ENCODE measurements at places on chromosomes 1 and 21.

GRCh38 chr1:36831186-36831810 lies 203.0 kb downstream of the GRIK3 start:
- DNase-seq = no peak

- DNase-seq = peak; percentile 29
Observed at GRCh38 chr21:33569991-33570390, 18.5 kb downstream of the DONSON start.

GRCh38 chr1:117732065-117732797 lies 126.4 kb downstream of the TENT5C start:
- DNase-seq = no peak

DNA sequence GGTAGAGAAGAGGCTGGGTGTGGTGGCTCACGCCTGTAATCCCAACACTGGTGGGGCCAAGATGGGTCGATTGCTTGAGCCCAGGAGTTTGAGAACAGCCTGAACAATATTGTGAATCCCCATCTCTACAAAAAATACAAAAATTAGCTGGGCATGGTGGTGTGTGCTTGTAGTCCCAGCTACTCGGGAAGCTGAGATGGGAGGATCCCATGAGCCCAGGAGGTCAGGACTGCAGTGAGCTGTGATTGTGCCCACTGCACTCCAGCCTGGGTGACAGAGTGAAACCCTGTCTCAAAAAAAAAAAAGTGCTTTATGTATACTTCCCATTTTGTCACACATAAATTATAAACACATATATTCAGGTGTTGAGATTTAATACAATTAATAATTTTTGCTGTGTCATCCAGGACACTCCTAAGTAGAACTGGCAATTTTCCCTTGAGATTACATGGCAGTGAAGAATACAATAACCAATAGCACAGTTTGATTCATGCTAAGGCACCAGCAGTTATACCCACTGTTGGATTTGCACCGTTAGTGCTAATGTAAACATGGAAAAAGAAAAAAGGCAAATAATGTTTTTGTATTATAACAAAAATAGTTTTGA lies 15.5 kb downstream of the GABPB2 start:
- no peak for DNase-seq

GRCh38 chr1:244846653-244847052 lies 11.2 kb downstream of the COX20 start:
- no peak for DNase-seq

DNA sequence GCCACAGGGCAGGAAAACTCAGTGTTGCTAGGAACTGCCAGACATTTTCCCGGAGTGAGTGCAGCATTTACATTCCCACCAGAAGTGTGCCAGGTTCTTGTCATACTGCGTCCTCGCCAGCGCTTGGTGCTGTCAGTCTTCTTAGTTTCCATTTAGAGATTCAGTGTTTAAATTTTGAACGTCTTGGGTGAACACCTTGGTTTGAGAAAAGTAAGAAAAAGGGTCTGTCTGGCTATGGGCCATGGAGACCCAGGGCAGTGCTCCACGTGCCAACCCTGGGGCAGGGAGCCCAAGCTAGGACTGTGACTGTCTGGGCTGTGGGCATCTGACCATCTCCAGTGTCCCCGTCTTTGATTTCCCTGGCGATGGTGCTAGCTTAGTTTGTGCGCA lies 16.0 kb downstream of the IBA57 start:
- no peak for DNase-seq

- DNase-seq = no peak
Observed at GRCh38 chr1:113660088-113660487, 99.2 kb downstream of the PHTF1 start.

GRCh38 chr1:21641537-21641936 lies 27.6 kb downstream of the RAP1GAP start:
- DNase-seq = no peak

GRCh38 chr1:67814121-67814772 lies 19.0 kb downstream of the GNG12 start:
- DNase-seq = peak; percentile 64

GRCh38 chr1:156804572-156805243 lies 11.9 kb downstream of the SH2D2A start:
- no peak for DNase-seq

Data from large intestine (tissue), 12 donors.